ENCODE measurements at places on chromosomes 2 and 18. TPM values are rescaled to one million over a fixed set of nuclear protein-coding genes. Genes with fewer than 3 reads are reported as not detected.

DNA sequence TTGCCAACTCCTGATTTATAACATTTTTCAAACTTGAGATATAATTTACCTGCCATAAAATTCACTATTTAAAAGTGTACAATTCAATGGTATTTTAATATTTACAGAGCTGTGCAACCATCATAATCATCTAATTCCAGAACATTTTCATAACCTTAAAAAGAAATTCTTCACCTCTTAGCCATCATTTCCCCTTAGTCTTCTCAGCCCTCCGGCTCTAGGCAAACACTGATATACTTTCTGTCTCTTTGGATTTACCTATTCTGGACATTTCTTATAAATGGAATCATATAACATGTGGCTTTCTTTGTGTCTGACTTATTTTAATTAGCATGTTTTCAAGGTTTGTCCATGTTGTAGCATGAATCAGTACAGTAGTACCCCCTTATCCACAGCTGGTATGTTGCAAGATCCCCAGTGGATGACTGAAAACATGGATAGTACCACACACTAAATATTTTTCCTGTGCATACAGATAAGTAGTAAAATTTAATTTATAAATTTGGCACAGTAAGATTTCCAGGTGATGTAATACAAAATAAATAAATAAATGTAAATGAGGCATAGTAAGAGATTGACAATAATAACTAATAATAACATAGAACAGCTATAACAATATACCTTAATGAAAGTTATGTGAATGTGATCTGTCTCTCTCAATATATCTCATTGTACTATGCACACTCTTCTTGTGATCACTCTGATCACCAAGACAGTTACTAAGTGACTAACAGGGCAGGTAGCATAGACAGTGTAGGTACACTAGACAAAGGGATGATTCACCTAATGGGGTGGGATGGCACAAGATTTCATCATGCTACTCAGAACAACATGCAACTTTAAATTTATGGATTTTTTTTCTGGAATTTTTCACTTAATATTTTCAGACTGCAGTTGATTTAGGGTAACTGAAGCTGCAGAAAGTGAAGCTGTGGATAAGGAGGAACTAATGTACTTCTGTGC, 73.1 kb downstream of the RAB3GAP1 start:
- no peaks in the 10 kb centered on the region for H3K27me3 ChIP-seq
- no peak overlapping the region for H3K27ac ChIP-seq
- H3K36me3 ChIP-seq, result peaks cover 20% of the 10 kb centered on the region
- no peaks in the 10 kb centered on the region for H3K4me1 ChIP-seq

GRCh38 chr2:155250800-155251199, 552.3 kb downstream of the KCNJ3 start:
- no peak overlapping the region for H3K27ac ChIP-seq
- H3K36me3 ChIP-seq, result no peaks in the 10 kb centered on the region
- H3K4me1 ChIP-seq, result no peaks in the 10 kb centered on the region
- H3K27me3 ChIP-seq, result no peaks in the 10 kb centered on the region

- no peaks in the 10 kb centered on the region for H3K4me1 ChIP-seq
- H3K27me3 ChIP-seq, result no peaks in the 10 kb centered on the region
- H3K36me3 ChIP-seq, result no peaks in the 10 kb centered on the region
- H3K4me3 ChIP-seq, result no peak overlapping the region
- no peak overlapping the region for H3K27ac ChIP-seq
- no peak for DNase-seq
Measured at GRCh38 chr2:181957668-181958067, 28.0 kb upstream of the PPP1R1C start.

The ZSWIM2 gene
- total RNA-seq, result not detected

GRCh38 chr2:152644189-152644873, 72.9 kb downstream of the PRPF40A start:
- H3K36me3 ChIP-seq, result peaks cover 30% of the 10 kb centered on the region
- H3K27ac ChIP-seq, result no peak overlapping the region
- no peak overlapping the region for H3K4me3 ChIP-seq
- no peaks in the 10 kb centered on the region for H3K27me3 ChIP-seq
- no peak for DNase-seq

DNA sequence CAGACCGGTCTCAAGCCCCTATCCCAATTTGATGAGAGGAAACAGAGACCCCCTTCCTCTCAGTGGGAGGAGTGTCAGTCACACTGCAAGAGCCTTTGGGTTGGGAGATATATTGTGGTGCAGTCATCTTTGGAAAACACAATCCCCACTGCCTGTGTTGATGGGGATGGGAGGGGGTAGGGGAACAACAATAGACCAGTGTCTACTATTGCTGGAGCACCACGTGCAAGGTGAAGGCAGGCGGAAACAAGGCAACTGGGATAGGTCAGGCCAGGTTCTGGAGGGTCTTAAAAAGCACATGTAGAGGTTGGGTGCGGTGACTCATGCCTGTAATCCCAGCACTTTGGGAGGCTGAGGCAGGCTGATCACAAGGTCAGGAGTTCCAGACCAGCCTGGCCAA, 127.9 kb downstream of the ZFP36L2 start:
- peak overlapping the region; percentile 54 for H3K27ac ChIP-seq
- no peak for DNase-seq
- no peaks in the 10 kb centered on the region for H3K27me3 ChIP-seq
- H3K4me3 ChIP-seq, result no peak overlapping the region
- H3K36me3 ChIP-seq, result no peaks in the 10 kb centered on the region
- peaks cover 42% of the 10 kb centered on the region for H3K4me1 ChIP-seq

DNA sequence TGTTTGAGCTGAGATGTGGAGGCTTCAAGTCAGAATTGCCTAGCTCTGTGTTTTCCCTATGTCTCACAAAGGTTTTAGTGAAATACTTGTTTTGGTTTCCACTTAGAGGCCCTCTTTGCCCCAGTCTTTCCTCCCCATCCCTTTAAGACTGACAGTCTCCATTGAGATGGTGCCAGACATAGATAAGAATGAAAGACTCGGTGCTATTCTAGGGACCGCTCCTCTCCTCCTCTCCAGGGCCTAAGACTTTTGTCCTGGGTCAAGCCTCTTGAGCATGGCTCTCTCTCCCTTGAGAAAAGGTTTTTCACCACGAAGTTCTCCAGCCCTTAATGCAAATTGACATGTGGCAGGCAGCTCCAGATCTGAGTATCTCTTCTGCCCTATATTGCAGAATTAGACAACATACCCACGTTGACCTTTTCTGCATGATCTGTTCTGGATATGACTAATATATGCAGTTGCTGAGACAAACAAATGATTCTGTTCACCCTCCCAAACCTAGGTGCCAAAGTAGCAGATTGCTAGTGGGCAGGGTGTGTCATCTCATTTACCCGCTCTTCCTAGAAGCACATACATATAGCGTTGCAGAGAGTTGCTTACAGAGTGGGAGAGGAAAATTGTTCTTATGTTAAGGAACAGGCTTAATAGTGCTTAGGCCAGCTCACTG, 47.5 kb upstream of the ACSL3 start:
- no peaks in the 10 kb centered on the region for H3K36me3 ChIP-seq
- no peak overlapping the region for H3K4me3 ChIP-seq
- DNase-seq, result no peak
- H3K27me3 ChIP-seq, result no peaks in the 10 kb centered on the region
- no peak overlapping the region for H3K27ac ChIP-seq

DNA sequence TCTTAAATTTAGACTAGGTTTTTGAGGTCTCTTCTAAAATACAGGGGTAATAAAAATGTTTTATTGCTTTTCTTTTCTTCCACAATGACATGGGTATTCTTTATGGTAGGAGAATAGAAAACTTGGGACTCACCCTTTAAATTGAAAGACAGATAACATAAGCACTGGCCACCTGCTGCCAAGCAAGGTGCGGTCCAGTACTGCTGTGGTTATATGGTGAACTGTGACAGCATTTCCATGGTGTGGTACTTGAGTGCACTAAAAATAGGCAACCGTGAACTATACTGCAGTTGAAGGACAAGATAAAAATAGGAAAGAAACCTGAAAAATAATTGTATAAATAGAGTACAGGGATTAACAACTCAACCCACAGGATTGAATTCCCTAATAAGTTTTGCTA, 54.4 kb upstream of the GRB14 start:
- no peaks in the 10 kb centered on the region for H3K27me3 ChIP-seq
- DNase-seq, result no peak
- H3K4me1 ChIP-seq, result no peaks in the 10 kb centered on the region
- no peaks in the 10 kb centered on the region for H3K36me3 ChIP-seq
- H3K4me3 ChIP-seq, result no peak overlapping the region
- H3K27ac ChIP-seq, result no peak overlapping the region

The LIMS2 gene
- 246 TPM for total RNA-seq

- no peak overlapping the region for H3K27ac ChIP-seq
- H3K27me3 ChIP-seq, result no peaks in the 10 kb centered on the region
- no peak for DNase-seq
- H3K4me1 ChIP-seq, result peaks cover 34% of the 10 kb centered on the region
- no peak overlapping the region for H3K4me3 ChIP-seq
- no peaks in the 10 kb centered on the region for H3K36me3 ChIP-seq
Measured at GRCh38 chr2:222865301-222865700, 4.5 kb downstream of the ACSL3 start.

The GPAT2 gene
- total RNA-seq, result 6.9 TPM

DNA sequence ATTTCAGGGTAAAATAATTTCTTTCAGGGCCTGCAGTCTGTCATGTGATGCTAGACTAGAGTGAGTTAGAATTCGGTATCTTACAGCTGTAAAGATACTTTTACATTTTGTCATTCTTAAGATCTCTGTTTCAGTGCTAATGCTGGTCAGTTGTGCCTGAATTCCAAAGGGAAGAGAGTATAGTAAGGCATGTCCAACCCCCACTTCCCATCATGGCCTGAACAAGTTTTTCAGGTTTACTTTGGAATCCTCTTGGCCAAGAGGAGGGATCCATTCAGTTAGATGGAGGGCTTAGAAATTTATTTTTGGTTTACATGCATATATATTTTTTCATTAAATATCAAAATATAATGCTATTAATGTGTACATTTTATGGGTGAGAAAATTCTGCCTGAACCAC, 596.6 kb downstream of the XIRP2 start:
- no peak for DNase-seq
- no peaks in the 10 kb centered on the region for H3K27me3 ChIP-seq
- H3K4me1 ChIP-seq, result peaks cover 6% of the 10 kb centered on the region
- no peak overlapping the region for H3K27ac ChIP-seq
- H3K36me3 ChIP-seq, result no peaks in the 10 kb centered on the region

- peak overlapping the region; percentile 53 for H3K27ac ChIP-seq
- H3K4me1 ChIP-seq, result peaks cover 77% of the 10 kb centered on the region
- H3K36me3 ChIP-seq, result peaks cover 5% of the 10 kb centered on the region
- no peaks in the 10 kb centered on the region for H3K27me3 ChIP-seq
Measured at GRCh38 chr2:157784169-157784822, 91.8 kb downstream of the ACVR1 start.

DNA sequence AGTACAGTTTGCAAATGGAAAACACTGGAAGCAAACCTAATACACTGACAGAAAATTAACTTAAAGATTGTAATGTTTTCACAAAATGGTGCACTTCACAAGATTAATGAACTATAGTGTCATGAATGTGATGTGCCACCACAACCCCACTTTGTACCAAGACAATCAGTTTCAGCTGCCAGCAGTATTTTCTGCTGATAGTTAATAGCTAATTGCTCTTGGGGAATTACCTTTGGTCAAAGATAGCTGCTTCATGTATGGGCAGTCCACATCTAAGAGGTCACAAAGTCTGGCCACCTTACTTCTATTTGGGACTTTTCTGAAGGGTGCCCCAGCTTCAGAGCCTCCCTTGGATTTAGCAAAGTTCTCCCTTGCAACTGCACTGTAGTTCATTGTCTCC, 254.0 kb downstream of the CALCRL start:
- peaks cover 2% of the 10 kb centered on the region for H3K4me1 ChIP-seq
- no peak overlapping the region for H3K27ac ChIP-seq
- H3K4me3 ChIP-seq, result no peak overlapping the region
- DNase-seq, result no peak
- no peaks in the 10 kb centered on the region for H3K36me3 ChIP-seq

The HRH4 gene
- not detected for total RNA-seq

DNA sequence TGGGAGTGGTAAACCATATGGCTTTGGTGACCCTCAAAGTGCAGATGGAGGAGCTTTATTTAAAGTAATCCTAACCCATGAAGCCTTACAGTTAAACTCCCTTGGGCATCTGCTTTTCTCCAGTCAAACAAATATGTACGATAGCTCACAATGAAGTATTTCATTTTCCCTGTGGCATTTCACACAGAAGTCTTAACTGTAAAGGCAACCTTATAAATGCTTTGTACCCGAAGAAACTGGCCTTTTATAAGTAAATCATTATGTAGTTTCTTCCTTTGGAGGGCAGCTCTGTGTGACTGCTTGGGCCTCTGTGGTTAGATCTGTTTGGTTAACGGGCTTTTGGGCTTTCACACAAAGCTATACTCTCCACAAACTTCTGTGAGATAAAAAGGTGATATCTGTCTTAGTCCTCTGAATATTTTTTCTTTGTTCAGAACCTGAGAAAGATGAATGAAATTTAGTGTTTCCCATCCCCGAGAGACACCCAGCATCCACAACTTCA, 46.6 kb downstream of the SCN1A start:
- no peaks in the 10 kb centered on the region for H3K36me3 ChIP-seq
- no peaks in the 10 kb centered on the region for H3K27me3 ChIP-seq
- H3K27ac ChIP-seq, result no peak overlapping the region
- DNase-seq, result no peak
- no peaks in the 10 kb centered on the region for H3K4me1 ChIP-seq
- no peak overlapping the region for H3K4me3 ChIP-seq

GRCh38 chr18:9653390-9653789, 39.0 kb upstream of the PPP4R1 start:
- peak; percentile 43 for DNase-seq
- H3K4me1 ChIP-seq, result peaks cover 8% of the 10 kb centered on the region
- H3K27ac ChIP-seq, result peak overlapping the region; percentile 66
- H3K4me3 ChIP-seq, result no peak overlapping the region
- H3K36me3 ChIP-seq, result no peaks in the 10 kb centered on the region

GRCh38 chr2:74148457-74149246, 940 bp upstream of the BOLA3 start:
- DNase-seq, result no peak
- H3K27ac ChIP-seq, result peak overlapping the region; percentile 81
- H3K4me3 ChIP-seq, result peak overlapping the region; percentile 97
- no peaks in the 10 kb centered on the region for H3K27me3 ChIP-seq

- H3K27me3 ChIP-seq, result no peaks in the 10 kb centered on the region
- DNase-seq, result no peak
- peaks cover 12% of the 10 kb centered on the region for H3K4me1 ChIP-seq
- peak overlapping the region; percentile 16 for H3K27ac ChIP-seq
- H3K36me3 ChIP-seq, result no peaks in the 10 kb centered on the region
Measured at GRCh38 chr2:207549145-207549544, 19.4 kb downstream of the CREB1 start.

The PAX3 gene
- total RNA-seq, result not detected

The PDK1 gene
- 18.7 TPM for total RNA-seq

The RAX gene
- not detected for total RNA-seq

The LRP2 gene
- total RNA-seq, result 0.14 TPM

The SPATA3 gene
- not detected for total RNA-seq

- no peaks in the 10 kb centered on the region for H3K36me3 ChIP-seq
- no peak for DNase-seq
- H3K4me3 ChIP-seq, result no peak overlapping the region
- no peaks in the 10 kb centered on the region for H3K4me1 ChIP-seq
- H3K27me3 ChIP-seq, result peaks cover 7% of the 10 kb centered on the region
Measured at GRCh38 chr18:61336766-61337165, 3.5 kb downstream of the CDH20 start.

GRCh38 chr2:30503695-30504052, 56.6 kb downstream of the LCLAT1 start:
- DNase-seq, result no peak
- no peaks in the 10 kb centered on the region for H3K27me3 ChIP-seq
- H3K36me3 ChIP-seq, result no peaks in the 10 kb centered on the region

- no peak overlapping the region for H3K4me3 ChIP-seq
- no peaks in the 10 kb centered on the region for H3K4me1 ChIP-seq
- no peak for DNase-seq
- H3K36me3 ChIP-seq, result no peaks in the 10 kb centered on the region
- H3K27me3 ChIP-seq, result no peaks in the 10 kb centered on the region
- no peak overlapping the region for H3K27ac ChIP-seq
Measured at GRCh38 chr2:176027806-176028205, 25.7 kb upstream of the LNPK start.

Data from thoracic aorta (tissue), 2 donors.